Frontal cortex (tissue), 4 donors: ENCODE measurements at places on chromosomes 2 and 18. TPM values are rescaled to one million over a fixed set of nuclear protein-coding genes. Genes with fewer than 3 reads are reported as not detected.

GRCh38 chr2:216774180-216774579 is 78.8 kb upstream of the IGFBP5 start:
- no peak for DNase-seq

Gene EMILIN1
- 4.1 TPM for total RNA-seq

DNA sequence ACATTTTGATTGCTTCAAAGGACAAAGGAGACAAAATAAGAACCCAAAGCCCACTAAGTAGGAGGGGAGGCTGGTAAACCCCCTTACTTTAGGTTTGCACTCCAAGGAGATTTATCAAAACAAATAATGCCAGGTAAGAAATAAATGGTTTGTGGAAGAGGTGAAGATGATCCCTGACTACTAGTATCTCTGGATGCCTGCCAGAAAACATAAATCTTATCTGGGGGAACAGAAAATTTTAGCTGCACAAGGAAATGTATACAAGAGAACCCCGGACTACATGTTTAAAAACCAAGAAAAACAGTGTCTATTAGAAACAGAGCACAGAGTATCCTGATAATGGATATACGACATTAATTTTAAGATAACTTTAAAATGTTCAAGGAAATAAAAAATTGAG is 114.1 kb downstream of the TRABD2A start:
- DNase-seq = no peak

- no peak for DNase-seq
Measured at GRCh38 chr2:112256654-112257053, 1.8 kb upstream of the ZC3H8 start.

DNA sequence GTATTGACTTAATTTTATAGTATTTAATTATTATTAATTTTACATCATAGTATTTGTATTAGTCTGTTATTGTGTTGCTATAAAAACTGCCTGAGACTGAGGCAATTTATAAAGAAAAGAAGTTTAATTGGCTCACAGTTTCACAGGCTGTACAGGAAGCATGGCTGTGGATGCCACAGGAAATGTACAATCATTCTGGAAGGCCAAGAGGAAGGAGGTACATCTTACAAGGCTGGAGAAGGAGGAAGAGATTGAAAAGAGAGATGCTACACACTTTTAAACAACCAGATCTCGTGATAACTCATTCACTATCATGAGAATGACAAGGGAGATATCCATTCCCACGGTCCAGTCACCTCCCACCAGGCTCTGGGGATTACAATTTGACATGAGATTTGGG is 2019.4 kb upstream of the PIK3C3 start:
- DNase-seq = no peak

- DNase-seq = no peak
Measured at GRCh38 chr2:54975598-54976492, 74.4 kb downstream of the RTN4 start.

- no peak for DNase-seq
Measured at GRCh38 chr18:69885841-69886531, 61.7 kb downstream of the CD226 start.

GRCh38 chr18:10508591-10508990 is 17.2 kb upstream of the NAPG start:
- DNase-seq = no peak

- no peak for DNase-seq
Measured at GRCh38 chr2:49831698-49832367, 677.5 kb upstream of the FSHR start.

DNA sequence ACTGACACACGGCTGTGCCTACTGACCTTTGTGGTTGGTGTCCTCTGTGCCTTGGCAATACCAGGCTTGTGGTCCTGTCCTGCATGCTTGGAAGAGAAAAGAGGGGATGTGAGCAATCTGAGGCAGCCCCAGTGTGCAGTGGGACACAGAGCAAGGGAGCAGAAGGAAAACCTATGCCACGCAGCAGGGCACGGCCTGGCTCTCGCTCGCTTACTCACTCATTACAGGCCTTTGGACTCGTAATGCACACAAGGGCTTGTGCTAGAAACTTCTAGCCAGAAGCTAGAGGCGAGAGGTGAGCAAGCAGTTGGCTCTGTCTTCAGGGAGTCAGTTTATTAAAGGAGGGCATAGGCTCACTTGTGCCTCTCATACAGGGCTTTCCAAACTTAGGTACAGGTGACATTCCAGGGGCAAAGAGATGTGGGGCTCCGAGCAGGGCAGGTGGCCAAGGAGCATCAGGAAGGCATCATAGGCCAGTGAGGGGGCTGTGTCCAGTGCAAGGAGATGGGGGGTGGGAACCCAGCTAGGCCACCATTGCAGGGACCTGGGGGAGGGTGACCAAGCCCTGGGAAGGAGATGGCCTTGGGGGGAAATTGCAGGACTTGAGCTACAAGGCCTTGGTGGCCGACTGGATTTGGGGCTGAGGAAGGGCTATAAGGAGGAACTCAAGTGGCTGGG is 100.8 kb downstream of the DYSF start:
- DNase-seq = no peak

DNA sequence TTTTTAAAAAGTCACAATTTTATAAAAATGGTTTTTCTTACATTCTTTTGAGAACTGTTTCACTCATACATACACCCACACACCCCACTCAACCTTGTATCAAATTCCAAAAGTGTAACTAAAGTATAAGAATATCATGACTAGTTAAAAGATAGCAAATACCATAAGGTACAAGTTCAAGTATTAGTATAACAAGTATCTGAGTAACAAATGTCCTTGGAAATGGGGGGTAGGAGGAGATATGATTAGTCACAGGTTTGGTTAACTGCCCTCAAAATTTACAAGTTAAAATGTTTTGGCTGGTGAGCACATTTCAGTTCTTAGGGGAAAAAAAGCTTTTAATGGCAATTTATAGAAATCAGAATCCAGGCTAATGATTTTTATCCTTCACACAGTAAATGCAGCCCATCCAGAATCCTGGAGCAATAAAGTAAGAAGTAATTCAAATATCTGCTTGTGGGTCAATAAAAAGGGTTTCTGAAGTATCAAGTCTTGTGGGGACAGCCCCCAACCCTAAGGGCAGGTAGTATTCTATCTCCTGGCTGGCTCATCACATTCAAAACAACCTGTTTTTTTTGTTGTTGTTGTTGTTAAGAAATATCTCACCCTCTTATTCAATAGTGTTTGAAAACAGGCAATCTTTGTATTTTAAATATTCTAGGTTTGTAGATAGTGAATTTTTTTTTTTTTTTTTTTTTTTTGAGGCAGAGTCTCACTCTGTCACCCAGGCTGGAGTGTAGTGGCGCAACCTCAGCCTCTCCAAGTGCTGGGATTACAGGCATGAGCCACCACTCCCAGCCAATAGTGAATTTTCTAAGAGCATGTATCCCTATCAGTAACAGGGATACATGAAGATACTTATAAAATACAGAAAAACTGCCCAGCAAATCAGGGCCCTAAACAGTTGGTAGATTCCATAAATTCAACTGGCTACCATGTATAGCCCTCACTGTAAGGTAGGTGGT is 14.5 kb downstream of the IAH1 start:
- DNase-seq = no peak

DNA sequence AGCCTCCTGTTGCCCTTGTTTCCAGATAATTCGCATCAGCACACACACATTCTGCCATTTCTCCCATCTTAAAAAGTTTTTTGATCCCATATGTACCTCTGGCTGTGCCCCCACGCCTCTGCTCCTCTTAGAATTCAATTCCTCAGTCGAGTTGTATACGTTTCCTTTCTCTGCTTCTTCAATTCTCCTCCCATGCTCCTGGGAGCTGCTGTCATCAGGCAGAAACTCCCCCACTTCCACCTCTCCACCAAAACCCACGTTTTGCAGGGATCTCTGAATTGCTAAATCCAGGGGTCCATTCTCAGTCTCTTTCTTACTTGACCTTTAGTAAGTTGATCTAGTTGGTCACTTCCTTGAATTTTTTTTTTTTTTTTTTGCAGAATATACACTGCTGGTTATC is 98.8 kb downstream of the VWA3B start:
- no peak for DNase-seq

Gene CCDC74A
- total RNA-seq = 4.5 TPM

GRCh38 chr2:117126656-117127055 is 687.8 kb upstream of the DDX18 start:
- no peak for DNase-seq

- DNase-seq = no peak
Measured at GRCh38 chr2:11329776-11330175, 14.7 kb downstream of the ROCK2 start.

DNA sequence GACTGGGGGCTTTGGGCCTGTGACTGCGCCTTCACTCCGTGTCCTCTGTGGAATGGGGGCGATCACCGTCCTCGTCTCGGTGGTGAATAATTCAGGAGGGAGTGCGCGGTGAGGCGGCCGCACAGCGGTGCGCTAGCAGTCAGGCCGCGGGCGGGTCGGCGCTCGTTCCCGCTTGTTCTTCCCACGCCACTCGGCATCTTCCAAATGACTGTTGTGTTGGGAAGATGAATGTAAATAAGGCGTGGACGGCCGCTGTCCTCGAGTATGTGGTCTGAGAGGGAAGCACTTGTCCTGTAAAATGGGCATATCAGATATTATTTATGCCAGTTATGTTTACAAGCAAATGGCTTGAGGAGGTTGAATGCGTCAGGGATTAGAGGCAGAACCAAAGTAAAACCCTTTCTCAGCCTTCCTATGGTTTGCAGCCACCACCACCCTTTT is 608 bp upstream of the VPS4B start:
- DNase-seq = no peak

GRCh38 chr18:76565238-76566173 is 70.5 kb upstream of the ZNF516 start:
- peak; percentile 59 for DNase-seq

GRCh38 chr2:107740300-107740699 is 86.4 kb upstream of the RGPD4 start:
- no peak for DNase-seq

- DNase-seq = no peak
Measured at GRCh38 chr2:179297927-179298326, 33.3 kb upstream of the SESTD1 start.

Gene GULP1
- total RNA-seq = 51.4 TPM

DNA sequence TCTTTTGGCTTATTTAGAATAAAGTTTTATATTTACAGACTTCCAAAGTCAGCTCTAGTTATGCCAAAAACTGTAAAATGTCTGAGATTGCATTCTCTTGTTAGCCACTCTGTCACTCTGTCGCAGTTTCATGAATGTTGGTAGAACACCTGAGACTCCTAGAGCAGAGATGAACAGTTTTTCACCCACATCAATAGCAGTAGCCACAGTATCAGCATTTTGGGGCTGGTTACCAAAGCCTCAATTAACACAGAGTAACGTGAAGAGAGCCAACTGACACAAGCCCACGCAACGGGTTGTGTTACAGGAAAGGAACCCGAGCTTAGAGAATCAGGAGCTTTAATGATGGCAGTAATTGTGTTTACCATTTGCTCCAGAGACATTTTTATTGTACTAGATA is 443.0 kb upstream of the SLC39A10 start:
- no peak for DNase-seq

GRCh38 chr18:13583576-13584550 is 142.5 kb downstream of the FAM210A start:
- no peak for DNase-seq

Gene RAMP1
- 6.9 TPM for total RNA-seq

DNA sequence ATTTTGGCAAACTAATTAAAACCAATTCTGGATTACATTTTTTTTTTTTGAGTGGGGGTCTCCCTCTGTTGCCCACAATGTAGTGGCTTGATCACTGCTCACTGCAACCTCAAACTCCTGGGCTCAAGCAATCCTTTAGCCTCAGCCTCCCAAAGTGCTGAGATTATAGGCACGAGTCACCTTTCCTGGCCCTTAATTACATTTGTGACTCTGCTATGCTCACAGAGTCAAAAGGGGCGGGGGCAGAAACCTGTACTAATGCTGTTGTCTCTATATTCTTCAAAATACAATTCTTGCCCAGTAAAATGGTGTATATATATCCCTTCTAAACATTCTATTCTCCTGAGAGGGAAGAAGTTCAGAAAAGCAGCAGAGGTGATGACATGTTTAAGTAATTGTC is 23.2 kb downstream of the PRKD3 start:
- DNase-seq = no peak
